T follicular helper cell (primary cell): ENCODE measurements at places on chromosomes 3 and 15.

- no peak for DNase-seq
Observed at GRCh38 chr3:23796518-23796917, 9.2 kb upstream of the UBE2E1 start.

DNA sequence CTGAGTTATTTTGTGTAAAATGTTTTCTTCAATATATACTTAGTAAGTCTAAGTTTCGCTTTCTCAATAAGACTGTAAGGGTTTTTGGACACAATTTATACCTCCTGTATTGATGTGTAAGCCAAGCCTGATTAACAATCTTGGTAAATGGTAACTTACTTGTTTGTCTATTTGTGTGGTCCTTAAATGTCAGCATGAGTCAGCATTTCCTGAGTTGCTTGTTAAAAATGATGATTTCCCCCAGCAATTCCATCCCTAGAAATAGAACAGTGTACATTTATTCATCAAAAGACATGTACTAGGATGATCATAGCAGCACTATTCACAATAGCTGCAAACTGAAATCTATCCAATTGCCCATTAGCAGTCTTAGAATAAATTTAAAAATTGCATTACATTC lies 53.4 kb upstream of the LRIG1 start:
- no peak for DNase-seq

DNA sequence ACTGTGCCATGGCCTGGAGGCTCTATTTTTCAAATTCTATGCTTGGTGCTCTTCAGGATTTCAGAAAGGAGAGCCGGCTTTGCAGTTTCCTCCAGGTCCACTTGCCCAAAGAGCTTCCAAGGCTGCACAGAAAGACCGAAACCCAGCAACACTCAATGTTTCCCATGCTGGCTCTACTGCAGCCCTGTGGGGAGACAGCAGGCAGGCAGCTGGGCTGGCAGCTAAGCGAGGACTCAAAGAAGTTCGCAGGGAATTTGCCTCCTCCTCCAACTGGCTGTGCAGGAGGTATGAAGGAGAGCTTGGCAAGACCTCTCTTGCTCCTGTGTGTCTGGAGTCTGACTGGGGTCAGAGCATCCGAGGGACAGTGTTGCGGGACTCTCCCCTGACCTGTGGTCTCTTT lies 17.4 kb upstream of the ITGA11 start:
- DNase-seq, result no peak

DNA sequence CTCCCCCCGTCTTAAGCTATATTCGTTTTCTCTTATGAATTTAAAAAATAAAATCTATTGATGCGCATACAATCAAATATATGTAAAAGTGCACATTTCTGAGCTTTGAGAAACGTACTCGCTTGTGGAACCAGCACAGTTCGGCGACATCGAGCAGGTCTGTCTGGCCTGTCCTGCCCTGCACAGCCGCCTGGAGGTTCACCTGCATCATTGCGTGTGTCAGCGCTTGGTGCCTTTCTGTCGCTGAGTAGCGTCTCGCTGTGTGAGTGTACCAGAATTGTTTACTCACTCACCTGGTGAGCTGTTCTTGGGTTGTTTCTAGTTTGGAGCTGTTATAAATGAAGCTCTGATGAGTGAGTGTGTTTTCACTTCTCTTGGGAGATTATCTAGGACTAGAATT lies 104.0 kb downstream of the VGLL4 start:
- DNase-seq, result no peak

- DNase-seq, result no peak
Observed at GRCh38 chr3:2423143-2423542, 324.5 kb downstream of the CNTN4 start.

DNA sequence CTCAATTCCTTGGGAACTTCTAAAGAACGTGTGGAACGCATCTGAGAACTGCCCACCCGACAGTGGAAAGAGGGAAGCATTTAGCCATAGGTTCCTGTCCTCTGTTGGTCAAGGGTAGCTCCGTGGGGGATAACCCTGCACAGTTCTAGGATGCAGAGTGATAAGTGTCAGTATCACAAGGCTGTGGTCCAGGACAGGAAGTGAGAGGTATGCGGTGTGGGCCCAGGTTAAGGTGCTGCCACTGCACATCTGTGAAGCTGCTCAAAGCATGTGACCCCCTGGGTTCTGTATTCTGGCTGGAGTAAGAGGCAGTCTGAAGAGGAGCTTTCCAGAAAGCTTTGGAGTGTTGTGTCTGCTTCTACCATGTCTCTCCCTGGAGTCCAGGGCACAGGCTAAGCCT lies 51.7 kb upstream of the HES1 start:
- DNase-seq, result no peak

- no peak for DNase-seq
Observed at GRCh38 chr15:100721758-100722550, 119.6 kb downstream of the ASB7 start.

GRCh38 chr15:80744415-80744814 lies 34.8 kb upstream of the CEMIP start:
- DNase-seq, result no peak

DNA sequence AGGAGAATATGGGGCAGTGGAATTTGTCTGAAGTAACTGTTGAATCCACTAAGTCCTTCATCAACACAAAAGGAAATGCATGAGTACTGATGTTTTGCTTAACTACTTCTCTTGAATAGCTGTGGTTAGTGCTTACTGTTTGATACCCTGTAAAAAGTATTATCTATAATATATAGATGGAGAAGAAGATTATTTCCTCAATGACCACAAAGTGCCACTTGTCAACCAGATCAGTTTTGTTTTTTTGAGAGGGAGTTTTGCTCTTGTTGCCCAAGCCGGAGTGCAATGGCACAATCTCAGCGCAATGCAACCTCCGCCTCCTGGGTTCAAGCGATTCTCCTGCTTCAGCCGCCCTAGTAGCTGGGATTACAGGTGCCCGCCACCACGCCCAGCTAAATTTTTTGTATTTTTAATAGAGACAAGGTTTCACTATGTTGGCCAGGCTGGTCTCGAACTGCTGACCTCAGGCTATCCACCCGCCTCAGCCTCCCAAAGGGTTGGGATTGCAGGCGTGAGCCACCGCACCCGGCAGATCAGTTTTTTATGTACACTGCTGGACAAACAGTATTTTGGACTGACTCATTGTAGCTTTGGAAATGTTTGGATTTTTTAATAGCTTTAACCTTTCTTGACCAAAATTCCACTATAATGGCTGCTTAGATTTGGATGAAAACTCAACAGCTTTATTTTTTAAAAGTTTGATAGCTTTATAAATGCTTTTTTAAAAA lies 1.5 kb upstream of the RPLP1 start:
- DNase-seq, result no peak

DNA sequence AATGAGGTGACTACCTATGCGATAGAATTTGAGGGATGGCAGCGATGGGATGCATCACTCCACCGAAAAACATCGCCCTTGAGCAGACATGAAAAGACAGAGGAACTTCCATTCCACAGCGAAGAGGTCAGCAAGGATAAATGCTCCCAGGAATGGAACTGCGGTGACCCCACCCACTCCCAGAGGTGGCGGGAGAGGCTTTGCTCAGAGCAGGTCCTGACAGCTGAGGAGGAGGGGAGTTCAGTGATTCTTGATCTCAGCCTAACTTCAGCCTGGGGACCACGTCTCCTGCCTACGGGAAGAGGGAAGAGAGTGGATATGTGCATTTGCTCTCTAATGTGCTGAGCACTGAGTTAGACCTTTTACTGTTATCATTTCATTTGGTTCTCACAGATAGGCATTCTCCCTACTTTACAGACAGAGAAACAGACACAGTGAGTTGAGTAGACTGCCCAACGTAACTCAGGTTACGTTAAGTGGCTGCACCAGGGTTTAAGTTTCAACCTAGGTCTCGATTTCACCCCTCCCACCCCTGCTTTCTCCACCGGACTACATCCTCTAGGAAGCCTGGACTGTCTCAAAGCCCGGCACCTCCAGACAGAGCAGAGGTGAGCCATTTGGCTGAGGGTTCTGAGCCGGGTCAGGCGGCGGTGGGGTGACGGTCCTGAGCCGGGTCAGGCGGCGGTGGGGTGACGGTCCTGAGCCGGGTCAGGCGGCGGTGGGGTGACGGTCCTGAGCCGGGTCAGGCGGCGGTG lies 170.0 kb downstream of the RAB11A start:
- DNase-seq, result no peak

DNA sequence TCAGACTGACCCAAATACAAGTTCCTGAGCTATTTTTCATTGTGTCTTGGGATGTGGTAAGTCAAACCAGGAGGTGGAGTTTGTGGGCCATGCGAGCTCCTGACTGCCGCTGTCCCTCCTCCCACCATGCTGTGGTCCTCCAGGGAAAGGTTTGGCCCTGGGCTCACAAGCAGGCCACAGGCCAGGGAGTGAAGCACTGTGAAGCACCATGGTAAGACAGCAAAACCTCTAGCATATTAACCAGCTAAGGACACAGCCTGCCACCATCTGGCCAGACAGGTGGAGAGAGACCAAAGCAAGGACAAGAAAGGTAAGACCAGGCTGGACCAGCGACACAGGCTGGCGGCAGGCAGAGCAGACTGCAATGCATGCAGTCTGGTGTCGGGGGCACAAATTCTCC lies 15.3 kb downstream of the RAB43 start:
- DNase-seq, result no peak

GRCh38 chr3:128091586-128091985 lies 32.0 kb downstream of the RUVBL1 start:
- no peak for DNase-seq

- no peak for DNase-seq
Observed at GRCh38 chr15:84151205-84151931, 84.2 kb upstream of the GOLGA6L4 start.

DNA sequence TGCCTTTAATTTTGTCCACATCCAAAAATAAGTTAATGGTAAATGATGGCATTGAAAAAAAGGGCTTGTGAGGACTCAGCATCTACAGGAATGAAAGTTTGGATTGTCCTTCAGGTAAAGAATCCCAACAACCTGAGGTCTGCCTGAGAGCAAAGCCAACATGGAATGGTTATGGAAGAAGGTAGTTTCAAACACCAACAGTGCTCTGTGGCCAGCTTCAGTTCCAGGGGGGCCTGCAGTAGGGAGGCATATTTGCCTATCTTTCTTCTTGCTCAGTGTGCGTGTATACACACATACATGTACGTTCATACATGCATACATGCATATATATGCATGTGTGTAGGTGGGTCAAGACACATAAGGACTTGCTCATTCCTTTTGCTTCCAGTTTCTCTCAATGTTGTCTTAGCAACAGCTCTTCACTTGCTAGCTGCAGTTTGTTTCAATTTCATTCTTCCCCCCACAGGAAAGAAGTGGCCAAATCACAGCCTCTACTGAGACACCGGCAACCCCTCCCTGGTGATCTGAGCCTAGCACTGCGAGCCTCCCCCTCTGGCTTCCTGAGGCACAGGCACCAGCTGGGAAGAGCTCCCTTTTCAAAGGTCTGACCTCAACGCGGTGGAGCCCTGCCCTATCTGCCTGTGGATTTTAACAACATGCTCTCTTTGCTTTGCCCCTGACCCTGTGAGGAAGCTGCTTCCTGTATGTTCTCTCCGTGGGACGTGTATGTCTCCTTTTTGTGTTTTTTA lies 146.2 kb downstream of the KLF13 start:
- DNase-seq, result no peak

- DNase-seq, result peak; percentile 61
Observed at GRCh38 chr3:48661501-48662144, 1.1 kb downstream of the CELSR3 start.

- DNase-seq, result no peak
Observed at GRCh38 chr3:170608475-170608874, 22.6 kb upstream of the SLC7A14 start.

- no peak for DNase-seq
Observed at GRCh38 chr3:104805508-104805907, 561.2 kb upstream of the ALCAM start.

GRCh38 chr3:11774296-11774877 lies 72.3 kb downstream of the TAMM41 start:
- DNase-seq, result no peak

GRCh38 chr15:101126618-101127505 lies 125.0 kb downstream of the CHSY1 start:
- no peak for DNase-seq

- no peak for DNase-seq
Observed at GRCh38 chr3:37349640-37350039, 175.3 kb upstream of the LRRFIP2 start.

DNA sequence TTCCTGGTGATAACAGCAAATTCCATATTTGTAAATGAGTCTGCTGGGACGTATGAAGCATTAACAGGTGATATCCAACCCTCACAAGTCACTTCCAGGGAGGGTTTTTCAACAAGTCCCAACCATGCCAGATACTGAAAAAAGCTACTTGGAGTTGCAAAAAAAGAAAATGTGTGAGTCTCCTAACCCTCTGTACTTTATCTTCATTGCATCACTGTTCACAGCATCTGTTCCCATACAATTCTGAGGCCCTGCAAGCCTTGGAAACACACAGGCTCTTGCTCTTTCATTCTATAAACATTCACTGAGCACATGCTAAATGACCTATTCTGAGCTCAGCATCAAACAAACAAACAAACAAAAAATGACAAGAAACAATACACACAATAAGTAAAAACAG lies 120.8 kb downstream of the RFTN1 start:
- DNase-seq, result no peak

DNA sequence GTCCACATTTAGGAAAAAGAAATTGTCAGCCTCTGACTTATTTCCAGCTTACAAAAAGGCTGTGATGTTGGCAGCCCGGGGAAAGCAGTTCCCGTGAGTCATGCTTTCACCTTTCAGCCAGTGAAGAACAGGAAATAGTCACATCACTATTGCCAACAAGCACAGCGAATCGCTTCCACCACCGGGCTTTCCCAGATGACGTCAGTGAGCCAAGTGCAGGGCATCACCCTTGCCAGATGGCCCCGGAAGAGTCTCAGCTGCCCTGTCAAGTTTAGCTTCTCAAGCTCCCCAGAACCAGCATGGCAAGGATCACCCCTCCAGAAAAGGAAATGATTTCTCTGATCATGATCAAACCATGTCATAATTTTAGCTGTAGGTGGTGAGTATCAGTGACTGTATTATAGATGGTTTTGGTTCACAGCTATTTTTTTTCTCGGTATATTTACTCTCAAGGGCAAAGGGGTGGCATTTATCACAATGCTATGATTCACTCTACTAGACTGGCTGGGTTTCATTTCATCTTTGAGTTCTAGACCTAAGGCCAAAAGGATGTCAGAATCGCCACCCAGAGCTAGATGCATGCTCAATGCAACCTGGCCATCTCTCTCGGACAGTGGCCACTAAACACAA lies 32.9 kb downstream of the B3GNT5 start:
- DNase-seq, result peak; percentile 89

GRCh38 chr3:14481018-14481645 lies 59.0 kb downstream of the GRIP2 start:
- DNase-seq, result no peak

DNA sequence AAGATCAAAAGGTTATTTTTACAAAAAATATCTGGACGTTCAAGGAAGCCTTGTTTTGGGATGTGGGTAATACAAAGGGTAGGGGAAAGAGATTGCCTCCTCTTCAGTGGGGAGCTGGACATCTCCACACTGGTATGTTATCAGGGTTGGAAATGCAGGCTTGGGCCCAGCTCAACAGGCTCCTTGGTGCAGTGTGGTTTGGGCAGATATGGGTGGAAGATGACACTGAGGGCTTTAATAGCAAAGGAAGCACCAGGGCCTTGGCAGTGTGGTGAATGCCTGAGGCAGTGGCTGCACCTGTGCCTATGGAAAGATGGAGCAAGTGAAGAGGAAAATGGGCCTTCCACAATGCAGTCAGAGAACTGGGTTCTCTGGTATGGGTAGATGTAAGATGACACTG lies 11.2 kb upstream of the MED12L start:
- no peak for DNase-seq
